ENCODE measurements at places on chromosomes 2 and 18.

- no peak for DNase-seq
These were observed 8.6 kb downstream of the OXER1 start for GRCh38 chr2:42755191-42755880.

DNA sequence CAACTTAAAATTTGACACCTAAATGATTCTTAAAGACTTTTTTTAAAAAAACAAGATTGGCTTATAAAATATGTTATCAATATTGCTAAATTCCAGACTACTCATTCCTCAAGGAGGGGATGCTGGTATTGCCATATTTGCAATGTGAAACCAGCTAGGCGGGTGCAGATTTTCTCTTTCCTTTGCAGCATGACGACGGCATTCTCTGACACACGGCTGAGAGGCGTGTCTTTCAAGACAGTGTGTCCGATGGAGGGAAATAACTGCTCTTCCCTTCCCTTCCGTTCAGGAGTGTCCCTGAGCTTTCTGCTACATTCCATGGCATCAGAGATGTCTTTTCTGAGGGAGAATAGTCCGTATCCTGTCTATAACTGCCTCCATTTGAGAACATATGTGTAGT is 38.2 kb upstream of the CNGA3 start:
- no peak for DNase-seq

DNA sequence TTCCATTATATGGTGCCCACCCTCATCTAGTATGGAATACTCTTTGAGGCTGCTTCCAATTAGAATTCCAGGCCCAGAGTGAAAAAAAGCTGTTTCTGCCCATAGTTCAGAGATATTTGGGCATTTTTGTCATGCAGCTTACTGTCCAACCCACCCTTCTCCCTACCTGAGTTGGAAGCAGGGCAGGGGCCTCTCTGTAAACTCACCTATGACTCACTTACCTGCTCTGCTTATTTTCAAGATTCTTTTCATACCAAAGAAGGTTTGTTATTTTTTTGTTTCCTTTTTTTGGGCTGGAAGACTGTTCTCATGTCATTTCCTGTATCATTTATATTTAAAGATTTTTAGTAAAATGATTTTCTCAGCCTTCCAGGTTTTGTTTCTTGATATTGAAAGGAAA is 38.4 kb upstream of the PPP1R1C start:
- DNase-seq = no peak

DNA sequence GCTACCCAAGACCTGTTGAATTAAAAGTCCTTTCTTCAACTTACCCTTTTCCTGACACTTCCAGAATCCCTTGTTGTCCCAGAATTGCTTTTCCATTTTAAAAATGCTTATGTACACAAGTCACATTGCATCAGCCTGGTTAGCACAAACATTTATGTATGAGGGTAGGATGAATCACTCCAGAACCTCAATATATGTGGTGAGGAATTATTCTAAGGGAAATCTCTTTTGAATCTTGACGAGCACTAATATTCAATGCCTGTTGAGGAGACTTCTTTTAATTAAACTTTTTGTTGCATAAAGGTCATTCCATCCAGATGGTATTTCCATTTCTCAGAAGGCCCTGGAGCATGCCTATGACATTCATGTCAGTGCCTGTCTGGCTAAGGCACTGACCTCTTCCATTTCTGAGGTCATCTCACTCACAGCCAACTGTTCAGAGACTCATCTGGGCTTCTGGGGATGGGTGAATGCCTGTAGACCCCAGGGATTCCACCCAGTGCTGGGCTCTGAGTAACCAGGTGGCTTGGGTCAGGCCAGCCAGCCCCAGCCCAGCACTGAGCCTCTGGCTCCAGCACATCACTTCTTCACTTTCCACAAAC is 28.2 kb downstream of the ACMSD start:
- no peak for DNase-seq

GRCh38 chr18:2906704-2907549 is 60.1 kb downstream of the EMILIN2 start:
- peak; percentile 71 for DNase-seq

GRCh38 chr18:46345181-46345465 is 240.9 kb downstream of the HAUS1 start:
- no peak for DNase-seq

DNA sequence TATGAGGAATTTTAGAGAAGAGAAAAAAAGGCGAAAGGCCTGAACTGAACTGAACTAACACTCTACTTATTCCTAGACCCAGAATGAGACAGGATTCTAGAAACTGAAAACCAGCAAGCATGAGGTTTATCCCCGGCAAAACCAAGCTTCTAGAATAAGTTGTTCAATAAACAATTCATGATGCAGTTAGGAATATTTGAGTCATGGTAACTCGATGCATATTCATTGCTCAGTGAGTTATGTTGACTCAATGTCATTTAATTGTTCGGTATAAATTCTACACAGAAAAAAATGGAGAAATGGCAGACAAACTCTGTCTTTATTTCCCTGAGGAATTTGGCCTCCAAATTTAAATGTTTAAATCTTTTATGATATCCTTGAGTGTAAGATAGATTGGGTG is 321.5 kb downstream of the SATB2 start:
- no peak for DNase-seq

DNA sequence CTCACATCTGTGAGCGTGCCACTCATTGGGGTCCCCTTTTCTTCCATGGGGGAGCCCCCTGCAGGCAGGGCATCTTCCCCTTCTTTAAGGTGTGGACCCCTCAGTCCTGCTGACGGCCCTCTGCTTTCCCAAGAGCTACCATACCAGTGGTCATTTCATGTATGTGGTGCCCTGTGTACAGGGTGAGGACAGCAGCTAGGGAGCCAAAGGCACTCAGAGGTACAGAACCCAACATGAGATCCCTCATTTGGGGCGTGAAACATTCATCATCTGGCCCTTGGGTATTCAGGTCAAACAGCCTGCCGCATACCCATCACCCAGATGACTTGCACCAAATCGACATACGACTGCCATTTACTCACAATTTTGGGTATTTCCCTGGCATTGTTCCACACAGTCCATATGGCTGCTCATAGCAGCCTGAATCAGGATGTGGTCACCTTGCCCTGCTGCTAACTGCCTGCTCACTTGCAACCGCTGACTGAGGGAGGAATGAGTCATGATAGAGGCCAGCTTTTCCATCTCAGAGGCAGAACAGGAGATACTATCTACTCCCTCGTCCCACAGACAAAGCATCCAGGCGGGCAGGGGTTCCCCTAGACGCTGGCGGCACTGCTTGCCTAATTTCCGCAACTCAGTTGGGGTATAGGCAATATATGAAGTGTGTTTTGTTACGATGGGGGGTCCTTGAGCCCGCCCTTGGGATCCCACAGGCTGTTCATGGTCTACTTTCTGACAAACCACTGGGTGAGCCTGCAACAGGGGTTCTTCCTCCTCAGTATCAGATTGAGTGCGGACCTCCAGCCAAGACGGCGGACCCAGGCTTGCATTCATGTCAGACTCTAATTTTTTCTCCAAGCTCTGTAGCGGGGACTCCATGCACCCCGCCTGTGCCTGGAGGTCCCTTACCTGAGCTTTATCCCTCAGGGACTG is 228.6 kb downstream of the SATB2 start:
- DNase-seq = no peak

- DNase-seq = peak; percentile 29
These were observed 1.3 kb downstream of the CEP68 start for GRCh38 chr2:65057391-65058052.

- DNase-seq = no peak
These were observed 13.2 kb downstream of the CPLX4 start for GRCh38 chr18:59305295-59305694.

DNA sequence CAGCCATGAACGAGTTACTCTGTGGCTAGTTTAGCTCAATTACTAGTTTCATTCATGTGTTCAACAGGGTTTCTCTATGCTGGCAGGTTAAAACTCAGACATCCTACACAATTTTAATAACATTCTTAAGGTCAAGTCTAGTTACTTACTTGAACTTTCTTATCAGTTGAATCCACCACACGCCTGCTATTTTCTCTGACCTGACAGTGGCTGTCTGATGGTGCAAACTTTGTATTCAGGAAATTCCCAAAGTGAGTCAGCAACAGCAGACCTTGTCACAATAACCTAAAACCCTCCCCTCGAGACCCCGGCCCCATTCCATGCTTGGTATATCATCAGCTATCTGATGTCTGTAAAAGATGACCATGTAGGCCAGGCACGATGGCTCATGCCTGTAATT is 20.8 kb upstream of the CIDEA start:
- DNase-seq = no peak

GRCh38 chr2:70214953-70215549 is 24.2 kb upstream of the C2orf42 start:
- no peak for DNase-seq

DNA sequence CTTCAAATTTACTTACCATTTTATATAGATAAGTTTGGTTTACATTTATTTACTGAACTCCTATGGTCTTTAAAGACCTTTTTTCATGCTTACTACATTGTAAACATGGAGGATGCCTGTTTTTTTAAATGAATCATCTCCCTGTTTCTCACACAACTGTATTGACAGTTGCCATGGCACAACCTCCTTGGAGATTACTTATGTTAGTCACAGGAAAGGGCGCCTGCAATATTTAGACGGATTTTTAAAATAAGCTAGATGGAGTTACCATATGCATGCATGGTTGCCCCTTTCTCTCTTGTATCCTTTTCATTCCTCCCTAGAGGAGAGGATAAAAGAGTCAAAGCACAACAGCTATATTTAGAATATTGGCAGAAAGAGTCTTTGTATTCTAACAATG is 34.8 kb upstream of the CCDC102B start:
- DNase-seq = no peak

DNA sequence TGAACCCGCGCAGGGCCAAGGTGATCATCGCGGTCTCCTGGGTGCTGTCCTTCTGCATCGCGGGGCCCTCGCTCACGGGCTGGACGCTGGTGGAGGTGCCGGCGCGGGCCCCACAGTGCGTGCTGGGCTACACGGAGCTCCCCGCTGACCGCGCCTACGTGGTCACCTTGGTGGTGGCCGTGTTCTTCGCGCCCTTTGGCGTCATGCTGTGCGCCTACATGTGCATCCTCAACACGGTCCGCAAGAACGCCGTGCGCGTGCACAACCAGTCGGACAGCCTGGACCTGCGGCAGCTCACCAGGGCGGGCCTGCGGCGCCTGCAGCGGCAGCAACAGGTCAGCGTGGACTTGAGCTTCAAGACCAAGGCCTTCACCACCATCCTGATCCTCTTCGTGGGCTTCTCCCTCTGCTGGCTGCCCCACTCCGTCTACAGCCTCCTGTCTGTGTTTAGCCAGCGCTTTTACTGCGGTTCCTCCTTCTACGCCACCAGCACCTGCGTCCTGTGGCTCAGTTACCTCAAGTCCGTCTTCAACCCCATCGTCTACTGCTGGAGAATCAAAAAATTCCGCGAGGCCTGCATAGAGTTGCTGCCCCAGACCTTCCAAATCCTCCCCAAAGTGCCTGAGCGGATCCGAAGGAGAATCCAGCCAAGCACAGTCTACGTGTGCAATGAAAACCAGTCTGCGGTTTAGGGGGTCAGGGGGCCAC is 897 bp downstream of the GPR45 start:
- DNase-seq = no peak

GRCh38 chr2:1033069-1033468 is 82.4 kb downstream of the SNTG2 start:
- no peak for DNase-seq

DNA sequence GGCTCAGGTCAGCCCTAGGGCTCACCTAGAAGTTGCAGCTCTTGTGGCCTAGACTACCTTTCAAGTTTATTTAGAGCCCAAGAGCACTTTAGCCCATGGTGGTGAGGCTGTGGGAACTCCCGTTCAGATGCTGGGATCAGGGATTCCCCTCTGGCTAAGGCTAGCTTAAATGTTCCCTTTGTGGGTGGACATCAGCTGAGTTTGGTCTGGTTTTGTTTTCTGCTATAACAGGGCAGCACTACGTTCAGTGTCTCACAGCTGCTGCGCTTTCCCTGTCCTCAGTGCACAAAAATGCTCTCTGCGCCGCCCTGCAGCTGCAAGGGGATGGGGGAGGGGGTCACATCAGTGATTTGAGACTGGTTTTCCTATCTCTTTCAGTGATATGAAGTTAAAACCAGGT is 170.5 kb upstream of the KCNJ3 start:
- no peak for DNase-seq

DNA sequence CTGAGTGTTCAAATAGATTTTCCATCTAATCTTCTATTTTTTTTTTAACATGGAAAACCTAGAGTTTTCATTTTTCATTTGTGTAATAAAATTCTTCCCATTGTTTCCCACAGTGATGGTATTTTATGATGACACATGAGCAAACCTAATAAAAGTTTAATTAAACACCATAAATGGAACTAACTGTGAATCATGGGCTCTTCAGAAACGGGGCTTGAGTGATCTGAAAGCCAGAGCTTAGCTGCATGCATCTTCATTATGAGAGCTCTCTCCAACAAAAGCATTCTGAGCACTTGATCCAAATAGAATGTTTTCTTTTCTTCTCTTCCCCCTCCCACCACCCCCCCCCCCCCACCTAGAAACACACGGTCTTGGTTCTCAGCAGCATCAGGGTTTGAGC is 82.1 kb upstream of the REV1 start:
- no peak for DNase-seq

DNA sequence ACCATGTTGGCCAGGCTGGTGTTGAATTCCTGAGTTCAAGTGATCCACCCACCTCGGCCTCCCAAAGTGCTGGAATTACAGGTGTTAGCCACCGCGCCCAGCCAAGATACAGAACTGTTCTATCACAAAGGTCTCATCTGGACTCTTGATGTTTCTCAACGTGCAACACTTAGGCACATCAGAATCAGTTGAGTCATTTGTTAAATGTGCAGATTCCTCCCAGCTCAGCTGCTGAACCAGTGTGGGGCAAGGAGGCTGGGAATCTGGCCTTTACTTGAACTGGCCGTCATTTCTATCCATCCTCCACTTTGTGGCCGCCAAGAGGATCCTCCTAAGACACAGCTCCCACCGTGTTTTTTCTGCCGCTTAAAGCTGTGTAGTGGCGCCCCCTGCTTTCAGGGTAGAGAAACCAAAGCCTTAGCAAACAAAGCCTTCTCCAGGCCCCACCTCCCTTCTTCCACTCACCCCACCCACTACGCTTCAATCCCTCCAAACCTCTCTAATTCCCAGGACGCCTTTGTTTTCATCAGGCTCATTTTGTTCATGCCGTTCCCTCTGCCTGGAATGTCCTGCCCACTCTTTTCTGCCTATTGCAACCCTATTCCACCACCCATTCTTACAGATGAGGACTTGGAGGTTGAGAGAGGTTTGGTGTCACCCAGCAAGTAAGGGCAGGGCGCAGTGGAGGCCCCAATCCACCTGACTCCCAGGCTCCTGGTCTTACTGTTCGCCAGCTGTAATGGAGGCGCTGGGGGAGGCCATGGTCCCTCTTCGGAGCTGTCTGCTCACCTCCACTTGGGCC is 776 bp upstream of the SPEG start:
- no peak for DNase-seq

DNA sequence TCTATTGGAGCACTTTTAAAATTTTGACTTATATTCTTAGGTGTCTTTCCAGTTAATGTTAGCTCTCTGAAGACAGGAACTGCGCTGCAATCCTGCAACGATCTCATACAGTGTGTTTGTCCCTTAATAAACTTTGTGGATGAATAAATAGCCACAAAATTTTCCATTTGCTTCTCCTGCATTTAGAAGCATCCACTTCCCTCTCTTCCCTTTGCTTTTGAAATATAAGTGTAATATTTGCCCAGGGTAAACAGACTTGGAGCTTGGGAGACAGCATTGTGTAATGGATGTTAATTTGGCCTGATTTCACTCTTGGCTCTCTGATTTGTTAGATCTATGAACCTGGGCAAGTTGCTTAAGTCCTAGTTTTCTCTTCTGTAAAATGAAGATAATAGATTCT is 58.2 kb upstream of the CD28 start:
- DNase-seq = no peak

- DNase-seq = no peak
These were observed 47.8 kb upstream of the MGAT5 start for GRCh38 chr2:134206031-134206430.
